Mesendoderm (in vitro differentiated cells): ENCODE measurements at places on chromosomes 7 and 10.

DNA sequence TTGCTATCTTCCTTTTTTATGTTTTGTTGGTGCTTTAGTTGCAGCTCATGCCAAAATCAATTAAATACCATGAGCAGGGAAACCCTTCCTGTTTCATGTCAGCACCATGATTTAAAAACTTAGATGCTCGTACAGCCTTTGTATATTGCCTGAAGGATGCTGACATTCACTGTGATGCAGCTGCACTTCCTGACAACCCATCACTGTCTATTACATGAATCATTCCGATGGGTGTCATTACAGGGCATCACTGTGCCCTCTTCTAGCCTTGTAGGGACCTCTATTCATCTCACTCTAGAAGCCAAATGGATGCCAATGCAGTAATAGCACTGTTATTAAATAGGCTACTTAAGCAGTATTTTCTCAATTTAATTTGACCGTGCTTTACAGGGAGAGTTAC, 18.3 kb upstream of the ITGB1 start:
- DNase-seq, result no peak

GRCh38 chr7:1619152-1620079, 49.6 kb upstream of the PSMG3 start:
- no peak for DNase-seq

DNA sequence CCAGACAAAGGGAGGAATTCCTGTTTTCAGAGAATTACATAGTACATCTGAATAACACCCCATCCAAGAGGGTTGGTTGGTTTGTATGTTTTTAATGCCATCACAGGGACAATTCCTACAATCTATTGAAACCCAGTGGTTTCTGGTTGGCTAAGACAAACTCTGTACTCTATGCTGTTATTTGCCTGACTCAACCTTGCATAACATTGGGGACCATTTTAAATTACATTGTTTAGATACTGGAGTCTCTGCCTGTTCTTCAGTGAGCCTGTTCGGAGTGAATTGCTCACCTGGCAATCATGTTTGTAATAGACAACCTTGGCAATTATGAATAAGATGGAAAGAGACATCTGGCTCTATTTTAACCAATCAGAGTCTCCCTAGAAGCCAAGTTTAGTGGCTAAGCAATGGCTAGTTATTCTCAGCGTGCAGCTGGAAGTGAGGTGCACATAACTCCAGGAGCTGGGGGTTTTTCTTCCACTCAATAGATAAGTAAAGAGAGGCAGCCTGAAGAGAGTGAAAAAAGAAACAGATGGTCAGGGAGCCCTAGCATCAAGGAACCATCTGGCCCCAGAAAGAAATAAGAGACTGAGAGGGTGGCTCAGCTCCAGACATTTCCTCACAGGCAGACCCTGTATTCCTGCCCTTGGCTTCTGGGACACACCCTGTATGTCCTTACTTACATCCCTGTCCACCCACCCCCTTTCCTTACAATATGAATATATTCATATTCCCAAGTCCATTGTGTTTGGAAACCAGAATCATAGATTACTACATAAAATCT, 21.2 kb upstream of the SLC35G1 start:
- no peak for DNase-seq

- peak; percentile 79 for DNase-seq
Observed at GRCh38 chr10:102735065-102735562, 8.6 kb upstream of the WBP1L start.

- DNase-seq, result peak; percentile 34
Observed at GRCh38 chr10:13161857-13162271, 506 bp downstream of the MCM10 start.

DNA sequence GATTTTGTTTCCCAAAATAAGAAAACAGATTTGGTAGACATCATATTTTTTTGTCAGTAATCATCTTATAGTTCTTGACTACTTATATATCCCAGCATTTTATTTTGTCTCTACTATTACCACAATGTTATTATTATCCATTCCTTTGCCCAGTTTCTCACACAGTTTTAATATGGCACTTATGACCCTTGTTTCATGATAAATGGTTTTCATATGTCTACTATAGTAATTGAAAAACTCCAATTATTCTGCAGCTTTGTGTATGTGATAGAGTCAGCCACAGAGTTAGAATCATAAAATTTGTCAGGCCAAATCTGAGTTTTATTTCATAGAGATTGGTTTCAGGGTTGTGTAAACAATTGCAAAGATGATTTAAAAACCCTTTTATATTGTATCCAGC, 203.9 kb downstream of the MALRD1 start:
- no peak for DNase-seq

GRCh38 chr10:107717046-107717445, 552.5 kb upstream of the SORCS1 start:
- no peak for DNase-seq

DNA sequence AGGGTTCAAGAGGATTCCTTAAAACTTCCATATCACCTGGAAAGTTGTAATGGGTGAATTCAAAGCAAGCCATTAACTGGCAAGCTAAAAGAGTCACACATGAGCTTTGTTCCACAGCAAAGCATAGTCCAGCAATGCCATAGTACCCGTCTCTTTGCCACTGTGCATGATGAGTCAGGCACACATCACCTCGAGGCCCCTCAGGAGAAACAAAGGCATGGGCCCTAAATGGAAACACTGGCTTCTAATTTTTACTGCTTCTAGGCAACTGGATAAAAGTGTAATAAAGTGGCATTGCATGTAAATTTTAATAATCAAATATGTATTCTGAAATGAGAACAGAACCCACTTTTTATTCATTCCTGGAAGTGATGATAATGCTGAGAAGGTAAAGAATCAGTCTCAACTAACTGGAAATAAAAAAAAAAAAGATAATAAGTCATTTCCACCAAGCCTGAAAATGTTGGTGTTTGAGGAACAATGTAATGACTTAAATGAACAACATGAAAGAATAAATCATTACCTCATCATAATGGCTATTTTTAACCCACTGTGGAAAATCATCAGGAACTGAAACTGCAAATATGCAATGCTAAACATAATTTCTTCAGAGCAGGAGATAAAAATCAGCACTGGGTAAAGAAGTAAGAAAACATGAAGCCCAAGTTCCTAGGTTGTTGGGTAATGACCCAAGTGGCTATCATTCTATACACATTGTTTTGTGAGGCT, 104.9 kb downstream of the CDK6 start:
- no peak for DNase-seq

DNA sequence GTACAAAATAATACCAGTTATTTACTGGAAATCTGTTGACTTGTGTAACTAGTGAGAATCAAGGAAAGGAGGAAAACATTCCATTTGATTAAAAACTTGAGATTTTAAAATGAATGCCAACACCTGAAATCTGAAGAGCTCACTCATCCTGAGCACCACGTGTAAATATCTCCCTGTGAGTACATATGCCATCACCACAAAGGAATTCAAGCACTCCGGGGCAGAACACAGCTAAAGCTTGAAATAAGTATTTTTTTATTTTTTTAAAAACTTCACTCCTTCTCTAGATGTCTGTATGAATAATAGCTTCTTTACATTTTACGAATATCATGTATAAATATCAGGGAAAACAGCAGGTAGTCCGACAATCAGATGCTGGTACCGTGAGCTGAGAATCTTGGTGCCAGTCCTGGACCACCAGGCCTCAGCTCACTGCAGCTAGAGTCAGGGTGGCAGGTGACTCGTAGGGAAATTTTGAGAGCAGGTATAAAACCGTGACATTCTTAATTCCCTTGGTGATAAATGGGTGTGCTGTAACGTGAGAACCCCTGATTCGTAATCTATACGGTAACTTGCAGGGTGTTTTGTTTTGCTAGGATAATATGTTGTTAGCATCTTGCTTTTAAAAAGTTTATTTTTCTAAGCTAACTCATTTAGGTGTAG, 12.7 kb downstream of the LMTK2 start:
- peak; percentile 80 for DNase-seq

- peak; percentile 58 for DNase-seq
Observed at GRCh38 chr10:129877773-129878371, 86.2 kb downstream of the EBF3 start.

- DNase-seq, result no peak
Observed at GRCh38 chr10:4947039-4947634, 16.1 kb upstream of the AKR1C1 start.

- no peak for DNase-seq
Observed at GRCh38 chr7:116188-116981, 76.0 kb upstream of the FAM20C start.

DNA sequence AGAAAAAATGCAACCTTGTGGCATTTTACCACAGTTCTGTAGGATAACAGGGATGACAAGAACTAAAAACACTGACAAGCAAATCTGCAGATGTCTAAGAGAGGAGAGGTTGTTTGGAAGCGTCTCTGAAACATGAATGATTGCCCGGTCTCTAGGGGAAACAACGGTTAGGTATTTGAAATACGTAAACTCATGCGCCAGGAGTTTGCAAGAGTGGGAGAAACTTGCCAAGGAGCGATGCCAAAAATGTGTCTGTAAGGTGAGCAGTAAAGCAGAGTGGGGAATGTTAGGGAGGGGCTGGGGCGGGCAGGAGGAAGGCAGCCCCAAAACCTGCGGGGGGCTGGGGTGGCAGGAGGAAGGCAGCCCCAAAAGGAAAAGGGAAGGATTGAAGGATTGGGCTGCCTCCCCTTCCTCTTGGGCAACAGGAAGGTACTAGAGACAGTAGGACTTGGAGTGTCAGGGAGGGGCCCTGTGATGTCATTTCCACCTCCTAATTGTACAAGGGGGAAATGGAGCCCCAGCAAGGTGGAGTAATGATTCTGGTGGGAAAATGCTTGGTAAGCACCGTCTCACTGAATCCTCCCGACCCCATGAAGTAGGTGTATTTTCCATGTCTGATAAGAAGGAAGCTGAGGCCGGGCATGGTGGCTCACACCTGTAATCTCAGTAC, 33.2 kb upstream of the PLEKHA1 start:
- no peak for DNase-seq

GRCh38 chr7:81447351-81447952, 322.4 kb downstream of the HGF start:
- DNase-seq, result peak; percentile 69

DNA sequence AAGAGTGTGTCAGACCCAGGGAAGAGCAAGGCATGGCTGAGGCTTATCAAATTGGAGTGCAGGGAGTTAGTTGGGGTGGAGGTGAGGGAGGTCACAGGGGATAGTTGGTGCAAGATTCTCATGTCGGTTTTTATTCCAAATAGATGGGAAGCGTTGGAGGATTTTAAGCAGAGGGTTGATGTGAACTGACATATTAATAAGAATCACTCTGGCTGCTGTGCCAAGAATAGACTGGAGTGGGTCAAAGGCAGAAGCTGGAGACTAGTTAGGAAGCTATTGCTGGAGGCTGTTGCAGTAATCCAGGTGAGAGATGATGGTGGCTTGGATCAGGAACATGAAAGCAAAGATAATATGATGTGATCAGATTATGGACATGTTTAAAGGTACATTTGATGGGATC, 36.5 kb downstream of the LRRC18 start:
- DNase-seq, result no peak

GRCh38 chr7:130329681-130330080, 14.9 kb upstream of the CPA5 start:
- DNase-seq, result no peak

DNA sequence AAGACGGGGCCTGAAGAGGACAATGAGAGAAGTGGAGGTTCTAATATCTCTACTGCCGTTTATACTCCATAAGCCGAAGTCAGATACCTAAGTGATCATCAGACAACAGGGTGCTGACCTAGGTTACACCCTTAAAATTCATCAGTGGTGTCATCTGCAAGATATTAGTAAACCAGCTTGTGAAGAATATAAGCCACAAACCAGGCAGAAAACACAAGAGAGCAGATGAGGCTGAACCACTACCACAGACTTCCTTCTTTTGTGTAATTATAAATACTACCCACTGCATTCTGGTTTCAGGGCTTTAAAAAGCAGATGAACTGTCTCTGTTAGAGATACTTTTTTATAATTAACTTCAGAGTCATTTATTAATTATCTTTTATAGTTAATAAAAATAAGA, 69.0 kb upstream of the LRRC17 start:
- no peak for DNase-seq

DNA sequence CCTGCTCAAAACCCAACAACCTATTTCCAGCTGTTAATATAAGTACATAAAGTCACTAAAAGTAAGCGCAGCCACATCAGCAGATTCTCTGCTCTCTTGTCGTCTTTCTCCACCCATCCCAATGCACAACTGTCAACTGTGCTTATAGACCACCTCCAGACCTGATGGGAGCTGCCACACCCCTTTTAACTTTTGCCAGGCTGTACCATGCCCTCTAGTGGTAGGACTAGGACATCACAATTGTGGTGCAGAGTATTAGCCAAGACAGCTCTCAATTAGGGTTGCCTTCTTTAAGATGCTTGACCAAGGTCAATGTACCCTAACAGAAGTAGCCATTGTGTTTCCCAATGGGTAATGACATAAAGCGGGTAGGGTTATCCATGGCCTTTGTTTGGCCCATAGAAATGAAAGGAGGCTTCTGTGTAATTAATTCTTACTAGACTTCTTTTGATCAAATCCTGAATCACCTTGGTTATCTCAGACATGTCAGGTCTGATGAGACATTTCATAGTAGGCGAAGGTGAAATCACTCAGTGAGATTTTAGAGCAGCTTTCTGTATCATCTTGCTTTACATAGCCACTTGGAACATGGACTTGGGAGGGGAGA, 68.1 kb downstream of the SCRN1 start:
- DNase-seq, result peak; percentile 85

GRCh38 chr7:14691597-14692203, 210.9 kb downstream of the DGKB start:
- peak; percentile 44 for DNase-seq

- DNase-seq, result no peak
Observed at GRCh38 chr10:5904227-5904626, 14.2 kb downstream of the FBH1 start.

GRCh38 chr7:119664601-119665000, 608.4 kb upstream of the KCND2 start:
- DNase-seq, result peak; percentile 9

GRCh38 chr7:90972906-90973550, 291.2 kb upstream of the FZD1 start:
- DNase-seq, result no peak

DNA sequence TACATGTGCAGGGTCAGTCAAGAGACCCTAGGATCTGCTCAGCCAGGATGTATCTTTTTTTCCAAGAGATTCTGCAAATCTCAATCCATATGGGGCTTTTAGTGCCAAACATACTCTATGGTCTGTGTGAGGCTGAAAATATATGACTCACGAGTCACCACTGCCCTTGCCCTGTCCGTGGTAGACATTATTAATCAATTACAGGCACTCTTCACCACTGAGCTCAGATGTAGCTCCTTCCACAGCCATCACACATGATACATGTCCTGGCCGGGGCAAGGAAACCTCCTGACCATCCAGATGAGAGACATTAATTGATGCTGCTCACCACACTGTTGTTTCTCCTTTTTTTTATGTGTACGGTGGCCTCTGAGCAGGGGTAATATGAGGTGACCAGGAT, 90.2 kb upstream of the RET start:
- DNase-seq, result no peak

DNA sequence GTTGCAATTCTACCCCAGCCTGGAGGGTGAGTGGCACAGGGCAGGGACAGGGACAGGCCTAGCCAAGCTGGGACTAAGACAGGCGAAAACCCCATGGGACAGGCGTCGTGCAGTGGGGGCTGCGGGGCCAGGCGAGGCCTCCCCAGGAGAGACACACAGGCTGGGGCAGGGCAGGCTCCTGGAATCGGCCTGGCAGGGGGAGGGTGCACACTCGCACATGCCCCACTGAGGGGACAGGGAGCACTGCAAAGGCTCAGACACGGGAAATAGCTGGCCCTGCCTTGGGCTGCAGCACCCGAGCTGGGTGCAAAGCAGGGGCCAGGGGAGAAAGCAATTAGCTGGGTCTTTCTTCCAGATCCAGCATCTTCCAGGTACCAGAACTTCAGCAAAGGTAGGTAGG, 10.4 kb downstream of the LAT2 start:
- DNase-seq, result no peak

- no peak for DNase-seq
Observed at GRCh38 chr10:33325929-33326328, 8.5 kb downstream of the NRP1 start.
